Stimulated activated CD8-positive, alpha-beta memory T cell treated with anti-CD3 and anti-CD28 coated beads, Interleukin-12 subunit alpha, Interleukin-12 subunit beta, amount 100 ng/mL, for 4 hours (primary cell): ENCODE measurements at places on chromosomes 16 and 17.

DNA sequence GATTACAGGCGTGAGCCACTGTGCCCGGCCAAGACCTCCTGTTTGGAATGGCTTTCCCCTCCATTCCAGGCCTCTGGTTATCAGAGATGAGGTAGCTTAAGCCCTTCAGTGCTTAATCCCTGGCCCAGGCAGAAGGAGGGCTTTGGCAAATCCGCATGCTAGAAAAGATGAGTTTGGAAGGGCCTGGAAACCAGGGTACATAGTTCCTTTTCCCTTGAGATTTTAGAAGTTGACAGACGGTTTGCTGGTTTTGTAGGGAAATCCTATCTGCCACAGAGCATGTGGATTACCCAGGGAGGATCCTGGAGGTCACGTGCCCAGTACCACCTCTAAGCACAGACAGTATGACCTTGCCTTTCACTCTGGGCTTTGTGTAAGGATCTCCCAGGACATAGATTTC is 114.7 kb upstream of the CACNG3 start:
- no peak for DNase-seq

- no peak for DNase-seq
These were observed 45.8 kb downstream of the TENT4B start for GRCh38 chr16:50198802-50199403.

DNA sequence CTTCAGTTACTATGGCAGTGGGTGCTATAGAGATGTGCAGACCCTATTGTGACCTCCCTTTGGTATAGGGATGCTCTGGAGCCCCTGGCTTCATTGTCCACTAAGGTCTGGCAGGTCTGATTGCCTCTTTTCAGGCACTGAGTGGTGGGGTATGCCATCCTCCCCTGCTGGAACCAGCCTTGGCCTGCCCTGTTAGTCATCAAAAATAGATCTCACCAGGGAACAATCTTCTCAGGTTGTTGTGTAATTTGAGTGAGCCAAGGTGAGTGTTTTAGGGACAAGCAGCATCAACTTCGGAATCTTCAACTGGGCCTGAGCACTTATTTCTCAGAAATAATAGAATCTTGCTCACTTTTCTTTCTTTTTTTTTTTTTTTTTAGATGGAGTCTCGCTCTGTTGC is 19.6 kb downstream of the HMOX2 start:
- no peak for DNase-seq

DNA sequence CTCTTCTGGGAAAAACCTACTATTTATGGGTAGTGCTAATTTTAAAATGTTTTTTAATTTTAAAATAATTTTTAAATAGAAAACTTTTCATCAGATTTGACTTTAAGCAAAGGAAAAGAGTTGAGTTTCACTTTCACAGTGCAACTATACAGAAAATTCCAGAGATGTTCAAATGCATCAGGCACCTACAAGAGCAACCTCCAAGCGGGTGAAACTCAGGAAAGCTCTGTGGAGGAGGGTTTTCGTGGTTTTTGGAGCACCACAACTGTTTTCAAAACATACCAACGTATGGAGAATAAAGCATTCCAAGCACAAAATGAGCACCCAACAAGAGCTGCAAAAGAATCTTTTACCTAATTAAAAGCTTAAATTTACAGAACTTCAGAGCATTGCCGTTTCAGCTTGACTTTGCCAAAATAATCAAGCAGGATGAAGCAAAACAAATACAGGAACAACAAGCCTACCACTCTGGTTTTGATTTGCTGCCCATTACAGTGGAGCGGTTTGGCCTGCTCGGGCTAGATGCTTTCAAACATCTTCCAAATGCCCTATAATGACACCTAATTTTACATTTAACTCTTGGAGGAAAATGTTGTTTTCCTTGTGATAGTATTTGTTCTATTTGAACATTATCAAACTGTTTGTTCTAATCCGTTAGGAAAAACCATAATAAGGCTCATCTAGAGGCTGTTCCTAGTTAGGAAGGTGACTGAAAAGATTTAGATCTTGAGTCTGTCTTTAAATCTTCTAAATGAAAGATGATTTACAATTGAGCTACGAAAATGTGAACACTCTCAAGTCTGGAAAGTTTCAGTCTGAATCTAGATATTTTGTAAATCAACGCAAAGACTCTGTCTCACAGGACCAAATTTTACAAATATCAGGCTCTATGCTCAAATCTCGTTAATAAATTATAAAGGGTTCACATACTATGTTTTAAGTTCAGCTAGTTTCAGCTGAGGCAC is 34.5 kb downstream of the NACA2 start:
- DNase-seq: no peak

DNA sequence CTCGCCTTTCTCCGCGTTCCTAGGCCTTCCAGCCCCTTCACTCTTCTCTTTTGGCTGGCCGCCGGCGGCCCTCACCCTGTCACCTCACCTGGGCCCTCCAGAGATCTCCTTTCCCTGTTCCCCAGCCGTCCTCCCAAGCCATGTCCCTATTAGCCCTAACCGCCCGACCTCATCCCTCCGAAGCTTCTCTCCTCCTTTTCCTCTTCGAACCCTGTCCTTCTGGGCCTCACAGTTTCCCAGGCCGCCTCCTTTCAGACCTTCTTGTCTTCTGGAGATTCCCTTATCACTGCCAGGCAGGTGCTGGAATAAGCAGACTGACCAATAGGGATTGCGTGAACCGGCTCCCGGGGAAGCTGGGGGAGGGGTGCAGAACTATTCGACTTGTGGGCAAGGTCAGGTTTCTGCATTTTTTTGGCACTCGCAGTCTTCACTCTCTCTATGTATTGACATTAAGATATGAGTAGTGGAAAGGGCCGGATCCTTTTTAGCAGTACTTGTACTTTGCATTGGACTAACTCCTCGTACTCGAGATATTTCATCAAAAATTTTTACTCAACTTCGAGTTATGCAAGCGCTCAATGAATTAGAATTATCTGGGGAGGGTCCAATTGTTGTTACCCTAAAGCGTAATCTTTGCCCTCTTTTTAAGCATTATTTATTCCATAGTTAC is 690 bp downstream of the RHOT1 start:
- no peak for DNase-seq

- no peak for DNase-seq
These were observed 12.3 kb downstream of the PSMD12 start for GRCh38 chr17:67353929-67354574.

DNA sequence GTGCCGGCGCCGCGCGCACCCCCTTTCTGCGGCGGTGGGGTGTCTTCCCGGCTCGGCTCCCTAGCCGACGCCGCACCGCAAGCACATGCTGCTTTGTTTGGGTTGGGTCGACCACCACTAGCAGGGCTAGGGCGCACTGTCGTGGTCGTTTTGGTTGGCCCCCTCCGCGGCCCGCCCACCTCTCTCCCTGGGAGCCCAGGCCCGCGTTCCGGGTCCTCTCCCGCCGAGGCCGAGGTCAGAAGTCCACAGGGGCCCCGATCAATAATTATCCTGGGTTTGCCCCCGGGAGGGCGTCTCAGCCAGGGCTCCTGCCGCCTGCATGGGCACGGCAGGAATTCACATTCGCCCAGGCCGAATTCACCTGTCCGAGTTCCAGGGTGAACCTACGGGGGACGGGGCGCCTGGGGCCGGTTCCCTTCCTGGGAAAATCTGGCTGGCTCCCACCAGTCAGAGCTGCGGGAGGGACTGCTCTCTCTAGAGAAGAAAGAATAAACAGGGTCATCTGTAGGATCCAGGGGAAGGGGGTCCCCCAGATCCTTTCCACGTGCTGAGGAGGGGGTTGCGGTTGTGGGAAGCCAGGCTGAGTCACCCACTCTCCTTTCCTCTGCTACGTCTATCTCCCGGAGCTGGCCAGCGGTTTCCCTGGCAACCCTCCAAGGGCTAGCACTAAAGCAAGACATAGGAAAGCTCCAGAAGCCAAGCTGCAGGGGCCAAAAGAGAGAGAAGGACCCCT is 584 bp upstream of the STAT5B start:
- no peak for DNase-seq

- no peak for DNase-seq
These were observed 282.7 kb upstream of the TNRC6C start for GRCh38 chr17:77675816-77676215.

- DNase-seq: no peak
These were observed 6.5 kb upstream of the ZFHX3 start for GRCh38 chr16:73054498-73054812.

- no peak for DNase-seq
These were observed 23.6 kb downstream of the SREBF1 start for GRCh38 chr17:17813055-17813724.

DNA sequence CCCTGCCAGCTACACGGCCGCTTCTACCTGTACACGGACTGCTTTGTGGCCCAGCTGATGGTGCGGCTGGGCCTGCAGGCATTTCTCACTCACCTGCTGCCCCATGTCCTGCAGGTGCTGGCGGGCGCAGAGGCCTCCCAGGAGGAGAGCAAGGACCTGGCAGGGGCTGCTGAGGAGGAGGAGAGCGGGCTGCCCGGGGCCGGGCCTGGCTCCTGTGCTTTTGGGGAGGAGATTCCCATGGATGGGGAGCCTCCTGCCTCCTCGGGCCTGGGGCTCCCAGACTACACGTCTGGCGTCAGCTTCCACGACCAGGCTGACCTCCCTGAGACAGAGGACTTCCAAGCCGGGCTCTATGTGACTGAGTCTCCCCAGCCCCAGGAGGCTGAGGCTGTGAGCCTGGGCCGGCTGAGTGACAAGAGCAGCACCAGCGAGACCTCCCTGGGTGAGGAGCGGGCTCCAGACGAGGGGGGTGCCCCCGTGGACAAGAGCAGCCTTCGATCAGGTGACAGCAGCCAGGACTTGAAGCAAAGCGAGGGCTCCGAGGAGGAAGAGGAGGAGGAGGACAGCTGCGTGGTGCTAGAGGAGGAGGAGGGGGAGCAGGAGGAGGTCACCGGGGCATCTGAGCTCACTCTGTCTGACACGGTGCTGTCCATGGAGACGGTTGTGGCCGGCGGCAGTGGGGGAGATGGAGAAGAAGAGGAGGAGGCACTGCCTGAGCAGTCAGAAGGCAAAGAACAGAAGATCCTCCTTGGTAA is 3.5 kb downstream of the WDR81 start:
- DNase-seq: no peak

DNA sequence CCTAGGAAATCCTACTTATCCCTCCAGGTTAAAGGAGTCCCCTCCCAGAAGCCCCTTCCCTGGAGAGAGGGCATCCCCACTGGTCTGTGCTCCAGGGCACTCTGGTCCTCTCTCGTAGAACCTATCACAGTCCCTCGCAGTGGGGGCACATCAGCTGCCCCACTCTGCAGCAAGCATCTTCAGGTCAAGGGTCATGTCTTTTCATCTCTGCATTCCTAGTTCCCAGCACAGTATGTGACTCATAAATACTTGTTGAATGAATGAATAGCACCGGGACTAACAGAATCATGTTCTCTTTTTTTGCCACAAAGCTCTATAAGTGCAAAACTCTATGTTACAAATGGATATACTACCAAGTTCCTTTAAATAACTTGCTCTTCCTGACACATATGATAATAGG is 36.0 kb downstream of the RNF157 start:
- DNase-seq: no peak

- no peak for DNase-seq
These were observed 27.1 kb downstream of the SCPEP1 start for GRCh38 chr17:57004944-57005579.

- DNase-seq: no peak
These were observed 48.4 kb upstream of the PABPN1L start for GRCh38 chr16:88914750-88915368.

DNA sequence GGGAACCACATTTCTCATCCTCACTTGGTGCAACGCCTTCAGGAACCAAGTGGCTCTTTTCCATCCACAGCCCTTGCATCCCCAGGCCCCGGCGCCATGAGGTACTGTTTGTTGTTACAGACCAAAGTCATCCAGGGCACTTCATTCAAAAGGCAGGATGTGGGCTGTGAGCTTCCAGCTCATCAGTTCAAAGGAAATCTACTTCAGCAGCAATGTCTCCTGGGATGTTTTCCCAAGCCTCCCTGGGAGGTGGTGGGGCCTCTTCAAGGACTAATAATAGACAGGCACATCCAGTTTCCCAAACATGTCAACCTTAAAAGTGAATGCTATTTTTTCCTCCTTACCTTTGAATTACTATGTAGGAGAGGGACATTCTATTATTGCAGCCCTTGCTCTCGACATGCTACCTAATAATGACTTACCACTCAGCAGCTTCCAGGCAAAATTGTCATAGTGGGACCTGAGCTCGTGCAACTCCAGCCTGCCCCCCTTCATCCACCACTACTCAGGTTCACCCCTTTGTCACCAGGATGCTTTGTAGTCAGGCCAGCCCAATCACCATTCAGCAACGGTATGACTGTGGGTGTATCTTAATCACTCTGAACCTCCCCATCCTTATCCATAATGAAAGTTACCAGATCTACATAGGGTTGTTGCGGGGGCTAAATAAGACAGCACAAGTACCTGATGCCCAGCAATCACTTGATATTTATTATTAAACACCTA is 1.7 kb upstream of the PRKCB start:
- DNase-seq: no peak

DNA sequence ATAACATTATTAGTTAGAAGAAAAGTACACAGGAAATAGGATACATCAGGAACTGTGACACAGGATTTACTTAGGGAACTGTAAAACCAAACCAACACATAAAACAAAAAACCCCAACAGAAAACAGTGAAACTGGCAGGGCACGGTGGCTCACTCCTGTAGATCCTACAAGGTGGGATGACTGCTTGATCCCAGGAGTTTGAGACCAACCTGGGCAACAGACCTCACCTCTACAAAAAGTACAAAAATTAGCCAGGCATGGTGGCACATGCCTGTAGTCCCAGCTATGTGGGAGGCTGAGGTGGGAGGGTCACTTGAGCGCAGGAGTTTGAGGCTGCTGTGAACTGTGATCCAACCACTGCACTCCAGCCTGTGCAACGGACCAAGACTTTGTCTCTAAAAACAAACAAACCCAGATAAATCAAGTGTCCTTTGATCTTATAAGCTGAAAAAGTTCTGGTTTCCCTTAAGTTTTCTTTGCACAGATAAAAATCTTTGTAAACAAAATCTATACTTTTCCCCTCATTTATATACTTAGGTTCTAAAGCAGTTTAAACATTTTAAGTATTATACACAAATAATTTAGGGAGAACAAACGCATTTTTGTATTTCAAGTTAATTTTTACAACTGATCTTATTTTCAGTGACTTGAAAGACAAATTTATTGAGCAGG is 111.5 kb upstream of the TOB1 start:
- no peak for DNase-seq

GRCh38 chr17:59561042-59561441 is 4.4 kb upstream of the DHX40 start:
- DNase-seq: no peak

GRCh38 chr17:15999974-16000827 is 577 bp downstream of the TTC19 start:
- no peak for DNase-seq

GRCh38 chr17:16875662-16876061 is 96.3 kb downstream of the TNFRSF13B start:
- DNase-seq: no peak

DNA sequence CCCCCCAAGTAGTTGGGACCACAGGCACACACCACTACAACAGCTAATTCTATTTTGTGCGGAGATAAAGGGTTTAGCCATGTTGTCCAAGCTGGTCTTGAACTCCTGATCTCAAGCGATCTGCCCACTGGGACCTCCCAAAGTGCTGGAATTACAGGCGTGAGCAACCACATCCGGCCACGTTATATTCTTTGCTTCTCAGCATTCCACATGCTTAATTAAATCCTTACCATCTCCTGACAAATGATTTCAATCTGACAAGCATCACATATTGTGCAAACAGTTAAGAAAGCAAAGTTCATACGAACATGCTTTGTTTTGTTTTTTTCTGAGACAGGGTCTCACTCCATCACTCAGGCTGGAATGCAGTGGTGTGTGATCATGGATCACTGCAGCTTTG is 18.2 kb downstream of the HIGD1B start:
- DNase-seq: no peak
